RKO (cell line): ENCODE measurements at places on chromosomes 5 and 9.

- no peak for DNase-seq
Observed at GRCh38 chr9:89770531-89771174, 165.8 kb downstream of the GADD45G start.

DNA sequence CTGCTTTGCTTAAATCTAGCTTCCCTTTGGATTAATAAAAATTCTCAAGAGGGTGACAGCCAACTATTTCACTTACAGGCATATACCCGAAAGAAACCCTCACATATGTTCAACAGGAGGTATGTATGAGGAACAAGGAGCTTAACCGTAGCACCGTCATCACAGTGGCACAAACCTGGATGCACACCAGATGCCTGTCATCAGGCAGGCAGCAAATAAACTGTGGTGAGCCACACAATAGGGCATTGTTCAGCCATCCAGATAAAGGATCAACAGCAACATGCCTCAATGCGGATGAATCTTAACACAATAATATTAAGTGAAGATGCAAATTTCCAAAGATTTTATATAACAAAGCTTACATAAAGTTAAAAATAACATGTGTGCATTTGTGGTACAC is 5.5 kb upstream of the TNFSF15 start:
- DNase-seq = no peak

- no peak for DNase-seq
Observed at GRCh38 chr9:117809751-117810150, 105.5 kb downstream of the TLR4 start.

DNA sequence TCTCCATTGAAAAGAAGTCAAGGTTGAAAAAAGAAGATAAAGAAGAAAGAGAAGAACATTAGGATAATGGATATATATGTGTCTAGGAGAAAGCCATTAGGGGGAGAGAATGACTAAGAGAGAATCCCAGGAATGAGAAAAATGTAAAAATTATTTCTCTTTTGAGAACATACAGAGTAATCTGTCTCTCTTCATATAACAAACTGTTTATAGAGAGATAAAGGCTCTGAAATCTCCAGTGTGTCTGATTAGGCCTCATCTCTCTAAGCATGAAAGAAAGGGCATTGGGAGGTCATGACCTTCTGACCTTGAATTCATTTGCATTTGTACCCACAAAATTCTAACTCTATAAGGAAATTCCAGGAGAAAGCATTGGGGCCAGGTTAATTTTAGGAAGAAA is 3.5 kb upstream of the MPDZ start:
- no peak for DNase-seq

- DNase-seq = no peak
Observed at GRCh38 chr9:123043081-123043939, 9.8 kb downstream of the GPR21 start.

DNA sequence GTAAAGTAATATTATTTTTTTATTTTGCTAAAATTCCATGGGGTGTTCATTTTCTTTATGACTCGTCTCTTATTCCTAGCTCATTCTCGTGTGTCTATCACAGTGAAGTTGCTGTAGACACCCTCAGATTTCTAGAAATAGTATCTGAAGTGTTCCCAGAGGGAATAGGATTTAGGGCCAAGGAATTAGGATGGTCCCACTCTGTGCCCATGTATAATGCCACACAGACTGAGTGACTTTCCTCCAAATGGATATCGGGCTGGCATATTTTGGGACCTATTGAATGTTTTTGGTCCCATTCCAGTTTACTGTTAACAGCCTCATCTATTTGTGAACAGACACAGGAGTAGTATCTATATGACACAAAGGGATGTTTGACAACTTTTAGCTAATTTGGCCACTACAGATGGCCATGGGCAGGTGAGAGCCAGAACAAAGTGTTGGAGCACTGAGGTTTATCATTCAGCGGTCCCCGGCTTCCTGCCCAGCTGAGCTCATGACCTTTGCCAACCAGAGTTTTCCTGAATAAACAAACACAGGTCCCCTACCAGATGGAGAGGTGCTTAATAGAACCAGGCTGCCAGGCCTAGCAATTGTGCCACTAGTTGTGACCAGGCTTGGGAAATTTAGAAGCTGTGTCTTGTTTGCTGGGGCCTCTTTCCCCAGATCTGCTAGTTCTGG is 46.9 kb downstream of the MAP1B start:
- DNase-seq = no peak

DNA sequence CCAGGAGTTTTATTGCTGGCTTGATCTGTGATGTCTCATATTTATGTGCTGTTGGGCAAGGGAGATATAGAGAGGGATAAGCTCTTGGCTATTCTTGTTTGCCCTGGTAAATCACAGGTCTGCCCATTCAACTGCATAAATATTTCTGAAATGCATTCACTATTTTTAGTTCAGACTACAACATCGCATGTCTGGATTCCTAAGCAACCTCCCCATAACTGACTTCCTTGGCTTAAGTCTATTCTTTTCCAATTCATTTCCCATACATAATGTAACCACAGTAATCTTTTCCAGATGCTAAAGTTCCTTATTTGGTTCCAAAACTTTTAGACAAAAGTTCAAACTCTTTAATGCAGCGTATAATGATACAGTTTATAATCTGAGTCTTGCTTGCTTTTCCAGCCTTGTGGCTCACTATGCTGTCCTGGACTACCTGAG is 321.4 kb upstream of the ACTBL2 start:
- no peak for DNase-seq

- DNase-seq = no peak
Observed at GRCh38 chr5:305050-305449, 16.5 kb upstream of the AHRR start.

- DNase-seq = peak; percentile 40
Observed at GRCh38 chr5:8756498-8757084, 789.3 kb downstream of the SEMA5A start.

GRCh38 chr9:89528540-89528939 is 30.6 kb upstream of the SEMA4D start:
- peak; percentile 20 for DNase-seq

- DNase-seq = no peak
Observed at GRCh38 chr5:133219296-133219695, 167.5 kb downstream of the HSPA4 start.

- no peak for DNase-seq
Observed at GRCh38 chr5:11757661-11758060, 146.6 kb downstream of the CTNND2 start.

GRCh38 chr9:124088476-124088837 is 76.9 kb downstream of the LHX2 start:
- DNase-seq = no peak

DNA sequence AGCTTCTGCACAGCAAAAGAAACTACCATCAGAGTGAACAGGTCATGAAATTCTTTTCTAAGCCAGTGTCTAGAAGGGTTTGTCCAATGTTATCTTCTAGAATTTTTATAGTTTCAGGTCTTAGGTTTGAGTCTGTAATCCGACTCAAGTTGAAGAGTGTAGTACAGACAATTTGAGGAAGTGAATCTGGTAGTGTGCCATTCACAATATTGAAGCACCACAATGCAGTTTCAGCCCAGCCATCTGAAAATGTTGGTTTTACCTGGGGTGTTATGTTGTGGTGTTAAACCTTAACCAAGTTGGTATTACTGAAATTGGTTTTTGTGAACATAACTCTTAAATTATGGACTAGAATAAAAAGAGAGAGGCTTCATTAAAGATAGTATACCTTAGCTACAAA is 77.2 kb downstream of the ADAMTS16 start:
- DNase-seq = no peak

DNA sequence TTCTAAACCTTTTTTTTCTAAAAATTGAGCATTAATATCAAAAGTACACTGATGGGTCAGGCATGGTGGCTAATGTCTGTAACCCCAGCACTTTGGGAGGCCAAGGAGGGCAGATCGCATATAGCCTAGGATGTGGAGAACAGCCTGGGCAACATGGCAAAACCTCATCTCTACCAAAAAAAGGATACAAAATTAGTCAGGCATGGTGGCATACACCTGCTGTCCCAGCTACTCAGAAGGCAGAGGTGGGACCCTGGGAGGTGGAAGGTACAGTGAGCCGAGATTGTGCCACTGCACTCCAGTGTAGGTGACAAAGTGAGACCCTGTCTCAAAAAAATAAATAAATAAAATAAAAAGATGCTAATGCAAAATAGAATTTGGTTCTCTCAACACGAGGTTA is 49.4 kb downstream of the RAPGEF1 start:
- no peak for DNase-seq

DNA sequence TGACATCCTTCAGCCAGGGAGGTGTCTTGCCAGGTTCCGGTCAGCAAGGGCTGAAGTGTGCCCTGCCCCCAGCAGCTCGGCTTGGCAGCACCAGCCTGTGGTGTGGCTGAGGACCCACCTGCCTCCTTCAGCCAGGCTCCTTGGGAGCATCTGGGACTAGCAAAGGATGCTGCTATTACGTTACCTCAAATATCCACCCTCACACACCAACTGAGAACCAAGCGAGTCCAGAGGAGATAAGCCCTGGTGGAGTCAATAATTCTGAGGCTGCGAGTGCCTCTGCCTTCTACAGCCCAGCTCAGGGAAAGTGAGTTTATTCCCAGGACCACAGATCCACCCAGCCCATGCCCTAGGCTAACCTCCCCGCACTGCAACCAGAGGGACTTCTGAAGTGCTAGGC is 57.1 kb upstream of the FSTL4 start:
- no peak for DNase-seq

- no peak for DNase-seq
Observed at GRCh38 chr5:130520211-130520610, 615.9 kb downstream of the CHSY3 start.

GRCh38 chr9:111516061-111516465 is 8.9 kb upstream of the ZNF483 start:
- DNase-seq = peak; percentile 69
